ENCODE measurements at places on chromosomes 12 and 14. TPM values are rescaled to one million over a fixed set of nuclear protein-coding genes. Genes with fewer than 3 reads are reported as not detected.

The TCL1B gene
- total RNA-seq: not detected

The ART4 gene
- 1.2 TPM for total RNA-seq

The KRT78 gene
- not detected for total RNA-seq

The HOTAIR gene
- total RNA-seq: 1.2 TPM

The GPR137C gene
- total RNA-seq: 10.9 TPM

The BAZ2A gene
- 25.1 TPM for total RNA-seq

The C12orf54 gene
- total RNA-seq: not detected

The BMP4 gene
- total RNA-seq: 127 TPM

The KERA gene
- total RNA-seq: not detected

The PLCZ1 gene
- not detected for total RNA-seq

The SLCO1B3 gene
- total RNA-seq: 0.21 TPM

The SMAGP gene
- 19.0 TPM for total RNA-seq

The SCFD1 gene
- total RNA-seq: 291 TPM

The KRT75 gene
- total RNA-seq: not detected
